ENCODE measurements at places on chromosomes 3 and 15.

DNA sequence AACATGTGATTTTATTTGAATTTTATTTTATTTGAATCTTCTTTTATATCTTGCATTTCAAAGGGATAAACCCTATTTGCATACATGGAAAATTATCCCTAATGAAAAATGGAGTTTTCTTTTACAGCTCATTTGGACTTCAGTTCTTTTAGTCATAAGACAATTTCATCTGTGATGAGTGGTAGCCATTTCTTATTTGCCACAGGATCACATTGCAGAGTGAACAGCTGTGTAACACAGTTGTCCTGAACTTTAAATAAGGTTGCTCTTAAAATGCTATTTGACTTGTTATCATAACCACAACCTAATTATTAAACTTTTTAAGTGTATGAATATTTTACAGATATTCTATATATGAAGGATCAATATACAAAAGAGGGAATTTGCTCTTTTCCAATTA, 221.7 kb upstream of the ROPN1 start:
- no peak for DNase-seq

DNA sequence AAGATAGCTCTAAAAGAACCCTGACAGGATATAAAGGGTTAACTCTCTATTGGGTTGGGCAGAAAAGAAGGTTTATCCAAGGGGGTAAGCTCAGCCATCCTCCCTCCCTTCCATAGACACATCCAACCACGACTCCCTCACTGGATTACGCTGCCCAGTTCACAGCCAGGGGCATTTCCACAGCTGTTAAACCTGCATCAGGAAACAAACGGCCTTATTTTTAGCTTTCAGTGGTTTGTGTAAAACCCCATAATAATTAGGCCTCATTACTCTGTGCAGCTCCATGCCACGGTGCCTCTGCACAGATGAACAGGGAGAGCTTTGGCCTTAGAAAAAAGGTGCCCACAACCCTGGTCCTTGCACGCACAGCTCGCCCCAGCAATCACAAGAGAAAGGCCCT, 110.6 kb downstream of the GABRB3 start:
- no peak for DNase-seq

- no peak for DNase-seq
Measured at GRCh38 chr3:65716071-65716751, 322.5 kb downstream of the MAGI1 start.

DNA sequence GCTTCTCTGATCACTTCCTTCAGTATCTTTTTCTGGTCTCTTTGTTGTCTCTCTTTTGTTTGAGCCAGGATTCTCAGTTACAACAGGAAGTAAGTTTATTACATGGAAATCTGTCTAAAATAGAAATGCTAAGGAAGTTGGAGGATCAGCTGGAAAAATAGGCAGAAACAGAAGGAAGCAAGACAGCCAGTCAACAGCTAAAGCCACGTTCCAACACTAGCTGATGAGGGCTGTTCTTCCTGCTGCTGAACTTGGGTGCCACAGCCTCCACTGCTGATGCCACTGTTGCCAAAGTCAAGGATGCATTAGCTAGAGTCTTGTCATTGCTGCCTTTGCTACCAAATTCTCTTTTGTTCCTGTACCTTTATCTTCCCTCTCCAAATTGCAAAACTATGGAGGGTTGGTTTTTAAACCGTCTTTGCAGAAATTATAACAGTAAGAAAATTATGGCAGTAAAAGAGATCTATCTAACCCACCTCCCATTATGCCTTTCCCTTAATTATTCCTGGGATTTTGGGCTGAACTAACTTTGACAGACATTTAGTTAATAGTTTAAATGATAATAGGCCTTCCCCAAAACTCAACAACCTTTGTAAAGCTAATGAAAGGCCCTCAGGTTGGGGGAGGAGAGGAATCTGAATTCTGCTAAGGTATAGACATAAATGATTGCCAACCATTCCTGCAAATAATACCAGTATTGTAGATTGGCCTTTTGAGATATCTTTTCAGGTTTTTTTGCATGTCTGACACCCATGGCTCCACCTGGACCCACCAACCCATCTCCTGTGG, 27.4 kb upstream of the OR5K4 start:
- DNase-seq: no peak

- DNase-seq: no peak
Measured at GRCh38 chr15:29142129-29142747, 127.4 kb downstream of the NSMCE3 start.

DNA sequence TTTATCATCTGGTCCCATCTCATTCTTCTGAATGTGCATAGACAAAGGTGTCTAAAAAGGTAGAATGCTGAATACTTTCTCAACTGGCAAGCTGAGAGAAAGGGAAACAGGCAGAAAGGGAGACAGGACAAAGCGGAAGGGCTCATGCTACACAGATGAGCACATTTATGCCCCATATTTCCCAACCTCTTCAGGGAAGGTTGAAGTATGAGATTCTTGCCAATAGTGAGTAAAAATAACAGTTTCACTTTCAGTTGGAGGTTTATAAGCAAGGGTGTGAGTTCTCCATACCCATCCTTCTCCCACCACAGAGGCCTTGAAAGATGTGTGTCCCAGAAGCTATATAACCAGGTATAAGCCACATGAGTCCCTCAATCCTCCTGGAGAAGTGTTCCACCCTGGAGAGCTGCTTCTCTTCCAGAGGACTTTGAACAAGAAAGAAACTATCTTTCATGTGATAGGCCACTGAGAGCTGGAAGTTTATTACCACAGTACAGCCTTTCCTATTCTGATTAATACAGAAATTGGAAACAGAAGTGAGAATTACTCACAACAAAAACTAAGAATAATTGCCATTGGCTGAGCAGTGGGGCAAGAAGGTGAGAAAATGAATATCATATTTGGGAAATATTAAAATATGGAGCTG, 709.4 kb upstream of the NR2F2 start:
- no peak for DNase-seq

Data from H54 (cell line).